Activated CD8-positive, alpha-beta memory T cell treated with anti-CD3 and anti-CD28 coated beads for 1 hour (primary cell): ENCODE measurements at places on chromosomes 3 and 15.

- no peak for DNase-seq
These were observed 5.1 kb downstream of the RNU6-1 start for GRCh38 chr15:67834581-67835296.

DNA sequence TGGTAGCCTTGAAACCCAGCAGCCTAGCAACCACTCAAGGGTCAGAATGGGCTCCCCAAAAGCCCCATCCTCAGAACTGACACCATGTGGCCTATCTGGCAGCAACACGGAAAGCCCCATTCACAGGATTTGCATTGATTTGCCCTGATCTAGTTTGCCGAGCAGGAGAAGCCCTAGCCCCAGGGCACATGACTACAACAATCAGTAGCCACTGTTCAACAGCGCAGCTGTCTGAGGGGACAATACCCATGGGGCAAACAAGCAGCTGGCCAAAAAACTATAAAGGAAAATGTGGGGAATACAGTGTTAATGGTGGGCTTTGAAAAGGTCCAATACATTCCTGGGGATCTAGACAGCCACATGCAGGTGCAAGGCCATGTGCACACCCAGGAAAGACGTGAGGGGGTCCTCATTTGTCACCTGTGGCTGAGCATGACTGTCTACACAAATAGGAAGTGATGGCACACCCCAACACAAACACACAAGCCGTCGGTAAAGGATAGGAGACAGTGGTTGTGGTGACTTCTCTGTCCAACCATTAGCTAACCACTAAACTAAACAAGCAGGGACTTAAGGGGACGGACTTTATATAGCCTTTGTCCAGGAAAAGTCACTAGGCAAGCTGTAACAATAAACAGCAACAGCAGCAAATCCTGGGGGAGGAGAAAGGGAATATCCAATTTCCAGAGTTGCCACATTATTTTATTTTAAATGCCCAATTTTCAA lies 113.7 kb downstream of the LRIG1 start:
- DNase-seq, result no peak

DNA sequence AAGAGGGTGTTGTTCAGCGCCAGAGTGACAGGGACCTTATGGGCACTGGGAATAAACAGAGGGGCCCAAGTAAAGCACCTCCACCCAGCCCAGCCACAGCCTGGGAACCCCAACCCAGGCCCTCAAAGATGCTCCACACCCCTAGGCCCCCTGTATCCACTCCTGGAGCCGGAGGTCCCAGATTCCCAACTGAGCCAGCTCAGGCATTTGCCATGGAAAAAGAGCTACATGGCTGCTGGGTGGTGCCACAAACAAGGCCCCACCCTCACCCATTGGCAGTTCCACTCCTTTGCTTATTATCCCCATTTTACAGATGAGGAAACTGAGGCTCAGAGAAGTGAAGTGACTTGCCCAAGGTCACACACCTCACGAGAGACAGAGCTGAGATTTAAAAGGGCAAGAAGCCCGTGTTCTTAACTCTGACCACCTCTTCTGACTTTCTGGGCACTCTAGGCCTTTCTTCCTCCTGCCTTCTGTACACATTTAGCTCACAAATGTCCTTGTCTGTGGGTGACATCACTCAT lies 16.9 kb downstream of the ANPEP start:
- DNase-seq, result no peak

DNA sequence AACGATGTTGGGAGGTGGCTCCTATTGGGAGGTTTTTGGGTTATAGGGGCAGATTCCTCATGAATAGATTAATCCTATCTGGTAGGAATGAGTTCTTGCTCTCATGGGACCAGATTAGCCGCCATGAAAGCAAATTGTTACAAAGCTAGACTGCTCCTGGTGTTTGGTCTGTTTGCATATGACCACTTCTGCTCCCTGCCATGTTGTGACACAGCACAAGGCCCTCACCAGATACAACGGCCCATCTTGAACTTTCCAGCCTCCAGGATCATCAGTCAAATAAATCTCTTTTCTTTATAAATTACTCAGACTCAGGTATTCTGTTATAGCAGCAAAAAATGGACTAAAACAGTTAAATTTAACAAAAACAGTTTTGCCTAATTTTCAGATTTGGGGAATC lies 34.4 kb downstream of the TRIM42 start:
- no peak for DNase-seq

DNA sequence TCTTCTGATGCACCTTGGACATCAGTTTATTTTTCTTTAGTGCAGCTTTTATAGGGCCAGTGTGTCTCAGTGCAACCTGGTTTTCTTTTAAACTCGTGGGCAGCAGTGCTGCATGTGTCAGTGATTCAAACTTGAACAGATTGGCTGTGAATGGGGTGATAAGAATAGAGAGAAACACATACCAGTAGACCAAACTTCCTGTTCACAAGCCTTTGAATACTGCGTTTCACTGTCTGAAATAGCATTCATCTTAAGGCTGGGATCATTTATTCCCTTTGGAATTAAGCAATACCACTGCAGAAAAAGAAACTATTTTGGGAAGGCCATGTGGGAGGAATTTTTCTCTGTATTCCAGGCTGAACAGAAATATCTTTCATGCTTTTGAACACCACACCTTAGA lies 51.7 kb downstream of the PHLDB2 start:
- no peak for DNase-seq

DNA sequence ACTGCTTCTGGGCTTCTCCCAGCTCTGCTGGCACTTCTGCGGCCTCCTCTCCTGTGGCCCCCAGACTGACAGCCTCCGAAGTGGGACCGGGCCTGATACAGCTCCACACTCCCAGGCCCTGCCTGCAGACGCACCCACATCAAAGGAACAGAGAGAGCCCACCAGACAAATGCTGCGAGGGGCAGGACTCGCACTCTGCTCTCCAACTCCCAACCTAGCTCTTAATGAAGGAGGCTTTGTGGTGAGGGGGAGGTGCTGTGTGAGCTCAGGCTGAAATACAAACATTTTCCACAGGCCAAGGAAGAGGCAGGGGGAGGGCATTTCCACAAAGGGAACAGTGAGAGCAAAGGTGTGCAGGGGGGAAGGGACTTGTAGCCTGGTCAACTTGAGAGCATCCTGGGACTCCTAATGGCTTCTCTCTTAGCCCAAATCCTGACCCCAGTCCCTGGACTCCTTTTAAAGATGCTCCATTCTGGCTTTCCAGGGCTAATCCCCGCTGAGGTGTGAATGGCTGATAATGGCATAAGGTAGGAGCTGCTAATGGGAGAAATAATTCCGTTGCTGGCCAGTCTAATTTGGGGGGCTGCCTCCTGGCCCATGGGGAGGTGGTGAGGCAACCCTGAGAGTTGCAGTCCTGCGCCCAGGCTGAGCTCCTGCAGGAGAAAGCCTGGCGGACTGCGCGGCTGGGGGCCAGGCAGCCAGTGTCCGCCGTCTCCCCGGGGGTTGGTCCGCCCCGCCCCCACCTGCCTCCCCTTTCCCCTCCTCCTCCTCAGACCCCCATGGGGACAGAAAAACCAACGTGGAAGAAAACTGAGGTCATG lies 9.6 kb downstream of the LINGO1 start:
- no peak for DNase-seq

- no peak for DNase-seq
These were observed 33.4 kb upstream of the PSMD6 start for GRCh38 chr3:64056606-64057180.

- no peak for DNase-seq
These were observed 209.6 kb downstream of the TJP1 start for GRCh38 chr15:29612701-29613100.

- DNase-seq, result no peak
These were observed 84.7 kb downstream of the EOMES start for GRCh38 chr3:27637346-27637995.

GRCh38 chr3:146559388-146559787 lies 15.0 kb upstream of the PLSCR1 start:
- DNase-seq, result no peak

DNA sequence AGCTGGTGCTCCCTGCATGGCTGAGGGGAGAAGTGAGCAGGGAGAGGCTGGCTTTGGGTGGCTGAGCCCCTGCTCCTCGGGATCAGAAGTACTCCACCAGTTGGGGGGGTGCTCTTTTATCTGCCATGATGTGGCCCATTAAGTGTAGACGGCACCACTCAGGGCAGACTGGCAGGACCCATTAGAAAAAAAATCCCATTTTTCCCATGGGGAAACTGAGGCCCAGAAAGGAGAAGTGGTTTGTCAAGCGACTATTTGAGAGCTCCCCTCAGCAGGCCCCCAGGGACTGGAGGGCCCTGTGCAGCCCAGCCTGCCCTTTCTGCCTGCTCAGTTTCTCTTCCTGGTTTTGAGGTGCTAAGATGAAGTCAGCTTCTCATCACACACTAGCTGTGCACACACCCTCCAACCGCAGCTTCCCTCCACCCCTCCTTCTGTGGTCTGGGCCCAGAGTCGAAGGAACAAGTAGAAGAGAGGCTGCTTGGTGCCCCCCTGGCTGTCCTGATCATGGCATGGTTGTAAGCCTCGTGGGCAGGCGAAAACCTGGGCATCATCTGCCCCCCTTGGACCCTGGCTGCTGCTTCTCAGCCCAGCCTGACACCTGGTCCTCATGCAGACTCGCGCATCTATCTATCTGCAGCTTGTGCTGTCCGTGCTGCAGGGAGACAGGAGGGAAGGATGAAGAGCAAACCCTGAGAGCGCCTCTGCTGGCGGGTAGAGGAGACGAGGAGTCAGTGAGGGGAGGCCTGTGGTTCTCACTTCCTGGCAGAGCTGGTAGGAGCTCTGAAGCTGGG lies 5.6 kb downstream of the CSK start:
- peak; percentile 77 for DNase-seq

GRCh38 chr3:179953993-179954870 lies 82.5 kb downstream of the PEX5L start:
- no peak for DNase-seq

- DNase-seq, result no peak
These were observed 453.3 kb downstream of the ROBO1 start for GRCh38 chr3:79314544-79314943.

DNA sequence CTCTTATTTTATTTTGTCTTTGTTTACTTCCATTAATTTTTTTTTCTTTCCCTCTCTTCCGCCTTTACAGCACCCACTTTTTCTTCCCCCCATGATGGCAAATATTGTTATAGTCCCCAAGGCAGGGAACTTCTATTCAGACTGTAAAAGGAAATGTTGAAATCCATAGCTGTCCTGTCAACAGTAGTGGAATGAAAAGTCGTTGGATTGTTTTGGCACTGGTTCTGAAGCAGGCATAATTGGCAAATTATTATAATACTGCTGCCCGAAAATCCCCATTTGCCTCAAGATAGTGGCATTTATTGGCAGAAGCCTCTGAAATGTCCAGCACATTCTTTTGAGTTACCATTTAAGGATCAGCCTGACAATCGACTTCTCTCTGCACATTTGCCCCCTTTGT lies 150.6 kb downstream of the TPRG1 start:
- no peak for DNase-seq

- DNase-seq, result no peak
These were observed 203.0 kb downstream of the AKAP13 start for GRCh38 chr15:85583442-85583841.

GRCh38 chr15:89860891-89861290 lies 32.9 kb downstream of the AP3S2 start:
- no peak for DNase-seq

DNA sequence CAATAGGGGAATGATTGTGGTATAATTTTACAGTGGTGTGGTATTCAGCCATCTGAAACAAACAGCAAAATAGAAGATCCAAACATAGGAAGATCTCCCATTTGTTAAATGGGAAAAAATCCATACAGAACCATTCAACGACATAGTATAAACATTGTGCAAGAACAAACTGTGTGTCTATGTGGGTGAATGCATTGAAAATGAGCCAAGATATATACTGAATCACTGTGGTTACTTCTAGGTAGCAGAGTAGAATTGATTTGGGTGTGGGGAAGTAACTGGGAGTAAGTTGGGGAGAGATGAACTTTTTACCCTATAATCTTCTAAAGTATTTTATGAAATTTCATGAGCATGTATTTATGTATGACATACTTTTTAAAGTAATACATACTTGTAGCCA lies 123.1 kb upstream of the UMPS start:
- no peak for DNase-seq

- no peak for DNase-seq
These were observed 36.2 kb downstream of the HDC start for GRCh38 chr15:50229336-50229735.

- no peak for DNase-seq
These were observed 5.4 kb upstream of the RFX7 start for GRCh38 chr15:56249092-56249491.

DNA sequence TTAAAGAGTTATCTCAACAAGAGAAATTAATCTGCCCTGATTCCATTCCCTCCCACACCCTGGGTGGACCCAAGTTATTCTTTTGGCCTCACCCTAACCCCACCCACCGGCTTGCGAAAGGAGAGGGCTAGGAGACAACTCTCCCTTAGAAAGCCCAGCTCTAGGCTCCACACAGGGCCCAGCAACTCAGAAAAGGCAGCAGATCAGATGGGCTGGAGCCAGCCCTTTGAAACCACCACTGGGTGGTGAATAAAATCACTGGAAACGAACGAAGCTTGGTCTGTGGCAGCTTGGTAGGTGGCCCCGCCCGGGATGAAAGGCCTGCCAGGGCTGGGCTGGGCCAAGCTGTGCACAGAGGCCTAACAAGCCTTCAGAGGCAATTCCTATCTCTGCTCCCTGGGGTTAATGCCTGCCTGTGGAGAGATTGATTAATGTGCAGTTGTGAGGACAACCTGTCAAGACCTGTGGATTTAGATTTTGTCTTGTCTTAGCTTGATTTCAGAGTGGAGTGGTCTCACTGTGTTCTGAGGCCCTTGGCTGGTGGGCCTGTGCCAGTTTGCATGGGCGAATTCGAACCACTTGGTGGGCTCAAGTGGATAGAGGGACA lies 38.8 kb downstream of the BHLHE40 start:
- DNase-seq, result no peak

DNA sequence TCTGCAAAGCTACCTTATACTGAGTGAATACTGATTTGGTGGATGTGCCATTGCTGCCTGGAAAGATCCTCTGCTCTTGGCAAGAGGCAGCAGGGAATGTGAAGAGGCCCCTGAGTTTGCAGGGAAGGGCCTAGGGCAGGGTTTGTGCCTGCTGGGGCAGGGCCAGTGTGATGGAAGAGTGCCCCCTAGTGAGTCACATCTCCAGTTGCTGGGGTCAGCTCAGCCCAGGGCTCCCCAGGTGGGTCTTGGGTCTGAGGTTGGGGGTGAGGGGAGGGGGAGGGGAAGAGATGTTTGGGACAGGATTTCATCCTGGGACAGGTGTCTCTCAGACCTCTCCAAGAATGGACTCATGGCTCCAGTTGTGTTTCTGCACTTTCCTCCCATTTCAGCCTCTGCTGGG lies 4.1 kb upstream of the AMOTL2 start:
- DNase-seq, result no peak

GRCh38 chr3:141292356-141293058 lies 60.9 kb downstream of the PXYLP1 start:
- DNase-seq, result no peak

GRCh38 chr15:65054333-65055200 lies 9.4 kb downstream of the SLC51B start:
- DNase-seq, result peak; percentile 8

- DNase-seq, result no peak
These were observed 3.8 kb upstream of the IRAK2 start for GRCh38 chr3:10160925-10161324.

DNA sequence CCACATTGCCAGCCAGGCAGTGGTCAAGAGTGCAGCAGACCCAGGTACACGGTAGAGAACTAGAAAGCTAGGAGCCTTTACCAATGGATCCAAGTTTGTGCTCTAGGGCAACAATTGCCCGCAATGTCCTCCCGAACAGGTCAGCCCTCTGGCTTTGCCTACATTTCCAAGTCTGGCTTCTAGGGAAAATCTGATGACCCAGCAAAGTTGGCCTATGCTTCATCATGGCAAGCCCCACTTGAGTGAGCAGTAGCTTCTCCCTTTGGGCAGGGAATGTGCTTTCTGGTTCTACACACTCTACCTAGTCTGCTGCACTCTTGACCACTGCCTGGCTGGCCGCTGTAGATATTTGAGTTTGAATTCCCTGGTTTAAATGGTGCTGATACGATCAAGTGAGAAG lies 361.6 kb upstream of the NR2F2 start:
- no peak for DNase-seq
